Astrocyte (in vitro differentiated cells and primary cell): ENCODE measurements at places on chromosomes 6 and 20.

GRCh38 chr6:8084586-8084985 lies 17.8 kb downstream of the EEF1E1 start:
- DNase-seq: peak; percentile 14

GRCh38 chr6:20819774-20820400 lies 285.6 kb downstream of the CDKAL1 start:
- no peak for DNase-seq

DNA sequence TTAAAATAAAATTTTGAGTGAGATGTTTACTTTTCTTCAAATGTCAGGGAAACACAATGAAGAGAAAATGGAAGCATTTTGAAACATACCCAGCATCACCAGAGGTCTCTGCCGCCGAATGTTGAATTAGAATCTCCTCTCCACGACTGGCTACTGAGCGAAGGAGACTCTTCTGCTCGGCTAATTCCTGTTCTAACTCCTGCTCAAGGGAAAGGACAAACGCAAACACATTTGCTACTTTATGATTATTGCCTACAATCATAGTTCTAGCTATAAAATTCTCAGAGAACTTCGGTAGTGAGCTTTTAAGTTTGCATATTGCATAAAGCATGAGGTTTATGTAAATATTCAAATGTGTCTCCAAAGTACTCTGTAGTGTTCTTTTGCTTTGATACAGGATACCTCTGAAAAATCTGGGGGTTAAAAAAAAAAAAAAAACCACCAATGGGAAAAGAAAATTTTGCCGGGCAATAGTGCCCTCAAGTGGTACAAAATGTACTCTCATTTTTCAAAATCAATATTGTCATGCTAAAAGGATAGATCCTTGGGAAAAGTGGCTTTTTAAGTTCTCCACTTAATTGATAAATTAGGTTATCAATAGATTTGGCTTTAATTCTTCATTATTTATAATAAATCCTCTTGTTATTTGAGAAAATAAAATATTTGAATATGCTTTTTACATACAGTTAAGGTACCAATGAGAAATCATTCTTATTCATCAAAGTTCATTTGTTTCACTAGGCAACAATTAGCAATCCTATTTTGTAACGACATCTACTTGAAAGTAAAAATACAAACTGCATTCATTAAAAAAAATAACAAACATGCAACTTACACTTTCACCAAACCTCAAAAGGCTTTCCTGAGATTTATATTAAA lies 369.0 kb downstream of the SYNE1 start:
- DNase-seq: no peak

DNA sequence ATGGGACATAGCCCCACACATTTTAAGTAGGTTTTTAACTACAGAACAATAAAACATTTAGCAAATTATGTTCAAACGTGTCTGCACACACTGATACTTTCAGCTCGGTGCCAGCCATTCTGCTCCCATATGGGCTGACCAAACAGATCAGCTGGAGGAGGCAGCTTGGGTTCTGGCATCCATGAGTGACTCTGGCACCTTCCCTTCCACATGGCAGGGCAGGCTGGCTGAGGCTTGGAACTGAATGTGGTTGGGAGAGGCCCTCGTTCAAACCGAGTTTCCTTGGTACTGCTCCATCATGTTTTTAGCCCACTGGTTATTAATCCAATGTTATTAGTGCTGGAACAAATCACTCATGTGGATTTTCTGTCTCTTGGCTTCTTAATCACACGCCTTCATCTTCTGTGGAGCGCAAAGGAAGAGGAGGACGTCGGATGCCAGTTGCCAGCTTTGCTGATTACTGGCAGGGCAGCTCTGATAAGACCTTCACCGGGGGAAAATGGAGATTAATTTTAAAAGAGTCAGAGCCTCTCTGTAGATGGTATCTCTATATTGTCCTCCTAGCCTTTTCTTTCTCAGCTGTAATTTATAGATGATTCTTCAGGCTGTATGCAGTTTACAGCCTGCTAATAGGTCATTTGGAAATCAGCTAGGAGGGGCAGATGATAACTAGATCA lies 93.1 kb upstream of the TIAM2 start:
- DNase-seq: no peak

DNA sequence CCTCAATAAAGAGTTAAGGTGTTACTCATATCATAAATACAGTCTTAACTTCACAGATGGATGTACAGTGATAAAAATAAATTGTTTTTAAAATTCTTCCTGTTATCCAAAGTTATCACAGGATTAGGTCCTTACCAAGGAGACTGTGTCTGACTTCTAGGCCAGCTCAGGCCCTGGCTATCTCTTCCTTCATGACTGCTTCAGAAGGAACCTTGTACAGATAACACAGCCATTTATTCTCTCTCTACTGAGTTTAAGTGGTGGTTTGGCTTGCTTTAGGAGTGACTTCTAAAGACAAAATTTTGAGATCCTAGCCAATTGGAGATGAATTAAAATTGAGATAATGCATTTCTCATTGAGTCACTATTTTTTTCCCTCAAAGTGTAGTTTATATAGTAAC lies 40.8 kb upstream of the RNF182 start:
- peak; percentile 42 for DNase-seq

DNA sequence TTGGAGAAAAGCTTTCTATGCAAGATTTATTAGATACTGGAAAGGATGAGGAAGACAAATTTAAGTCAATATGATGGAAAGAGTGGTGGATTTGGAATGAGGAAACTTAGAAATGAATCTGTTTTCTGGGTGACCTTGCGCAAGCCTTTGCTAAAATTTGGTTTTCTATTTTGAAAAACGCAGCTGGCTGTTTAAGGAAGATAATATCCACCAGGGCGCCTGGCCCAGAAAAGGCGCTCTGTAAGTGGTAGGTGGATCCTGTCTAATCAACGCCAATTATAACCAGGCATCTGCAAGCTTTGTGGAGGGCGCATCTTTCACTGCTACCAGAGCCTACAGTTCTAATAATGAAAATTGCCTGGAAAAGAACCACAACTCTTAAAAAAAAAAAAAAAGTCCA lies 398 bp upstream of the SPATS1 start:
- DNase-seq: no peak
